Omental fat pad (tissue), 4 donors: ENCODE measurements at places on chromosomes 6 and 20.

DNA sequence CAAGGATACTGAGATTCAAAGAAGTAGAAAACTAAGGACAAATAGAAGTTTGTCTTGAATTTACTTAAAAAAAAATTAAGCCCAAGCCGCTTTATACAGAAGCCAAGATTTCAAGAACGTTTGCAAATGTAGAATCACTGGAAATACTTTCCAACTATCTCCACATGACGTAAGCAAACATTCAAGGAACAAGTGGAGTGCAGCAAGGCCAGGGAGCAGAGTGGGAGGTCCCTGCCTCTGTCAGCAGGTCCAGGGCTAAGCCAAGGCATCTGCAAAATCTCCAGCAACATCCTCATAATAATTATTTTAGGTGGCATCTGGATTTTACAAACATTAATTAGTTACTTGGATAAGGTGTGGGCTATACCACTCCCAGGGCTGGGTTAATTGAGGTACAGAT, 60.1 kb upstream of the AKIRIN2 start:
- no peak for DNase-seq

DNA sequence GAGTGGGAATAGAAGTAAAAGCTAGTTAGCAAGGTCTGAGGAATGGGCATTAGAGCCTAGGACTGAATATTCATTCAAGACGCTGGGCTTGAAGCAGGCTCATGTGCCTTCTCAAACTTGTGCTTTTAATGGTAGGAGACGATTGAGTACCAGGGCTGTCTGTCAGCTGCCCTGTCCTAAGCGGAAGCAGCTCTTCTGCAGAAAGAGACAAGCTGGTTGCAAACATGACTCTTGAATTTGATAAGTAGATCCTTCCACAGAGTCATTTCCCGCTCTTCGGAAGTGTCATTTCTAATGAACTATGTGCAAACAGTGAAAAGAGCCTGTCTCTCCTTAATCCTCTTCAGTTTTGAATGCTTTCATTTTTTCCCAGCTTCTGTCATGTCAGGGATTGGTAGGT, 176.4 kb downstream of the TFAP2B start:
- DNase-seq: no peak

DNA sequence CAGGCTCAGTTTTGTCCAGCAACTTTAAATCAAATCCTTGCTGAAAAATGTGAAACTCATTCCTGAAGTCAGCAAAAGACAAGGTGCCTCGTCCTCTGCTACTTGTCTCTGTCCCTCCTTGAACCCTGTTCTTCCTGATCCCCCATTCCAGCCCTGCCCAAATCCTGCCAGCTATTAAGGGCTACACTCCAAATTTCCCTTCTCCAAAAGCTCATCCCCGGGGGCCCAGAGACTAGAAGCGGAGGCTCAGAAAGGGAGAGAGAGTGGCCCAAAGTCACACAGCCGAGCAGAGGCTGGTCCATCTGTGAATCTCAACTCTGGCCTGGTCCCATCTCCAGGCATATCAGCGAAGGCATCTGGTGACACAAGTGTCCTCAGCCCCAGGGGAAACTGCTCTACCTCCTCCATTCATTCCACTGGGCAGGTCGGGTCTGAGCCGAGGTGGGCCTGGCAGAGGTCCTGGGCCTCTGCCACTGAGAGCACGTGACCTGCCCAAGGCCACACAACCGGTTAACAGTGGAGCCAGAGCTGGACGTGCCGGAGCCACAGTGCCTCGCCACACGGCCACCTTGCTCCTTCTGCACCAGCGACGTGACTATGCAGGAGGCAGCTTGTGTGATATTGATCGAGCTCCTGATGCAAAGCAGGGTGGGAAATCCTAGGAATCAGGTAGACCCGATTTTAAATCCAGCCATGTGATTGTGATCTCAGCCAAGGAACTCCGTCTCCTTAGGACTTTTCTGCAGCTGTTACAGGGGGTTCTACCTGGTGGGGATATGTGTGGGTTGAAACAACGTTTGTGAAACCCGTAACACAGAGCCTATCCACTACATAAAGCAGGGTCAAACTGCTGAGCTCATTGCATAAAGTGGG, 28.6 kb downstream of the NOL4L start:
- no peak for DNase-seq

GRCh38 chr20:10513931-10514575, 78.9 kb downstream of the SLX4IP start:
- no peak for DNase-seq

GRCh38 chr20:7722564-7722963, 217.7 kb downstream of the HAO1 start:
- DNase-seq: no peak

- no peak for DNase-seq
Measured at GRCh38 chr6:33815854-33816253, 12.1 kb upstream of the MLN start.

DNA sequence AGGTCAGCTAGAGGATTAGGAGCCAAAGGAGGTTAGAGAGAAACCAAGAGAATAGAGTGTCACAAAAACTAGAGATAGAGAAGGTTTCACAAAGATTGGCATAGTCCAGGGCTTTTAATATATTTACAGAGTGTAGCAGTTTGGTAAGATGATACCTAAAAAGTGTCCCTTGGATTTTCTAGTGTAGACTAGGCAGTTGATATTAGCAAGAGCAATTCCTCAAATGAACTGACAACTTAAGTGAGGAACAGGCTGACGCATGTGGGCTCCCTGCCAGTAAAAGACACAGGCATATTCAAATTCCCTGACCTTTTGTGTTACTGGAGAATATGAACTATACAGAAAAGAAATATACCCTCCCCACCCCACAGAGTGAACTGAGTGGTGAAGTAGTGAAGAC, 40.1 kb downstream of the VTA1 start:
- DNase-seq: no peak

DNA sequence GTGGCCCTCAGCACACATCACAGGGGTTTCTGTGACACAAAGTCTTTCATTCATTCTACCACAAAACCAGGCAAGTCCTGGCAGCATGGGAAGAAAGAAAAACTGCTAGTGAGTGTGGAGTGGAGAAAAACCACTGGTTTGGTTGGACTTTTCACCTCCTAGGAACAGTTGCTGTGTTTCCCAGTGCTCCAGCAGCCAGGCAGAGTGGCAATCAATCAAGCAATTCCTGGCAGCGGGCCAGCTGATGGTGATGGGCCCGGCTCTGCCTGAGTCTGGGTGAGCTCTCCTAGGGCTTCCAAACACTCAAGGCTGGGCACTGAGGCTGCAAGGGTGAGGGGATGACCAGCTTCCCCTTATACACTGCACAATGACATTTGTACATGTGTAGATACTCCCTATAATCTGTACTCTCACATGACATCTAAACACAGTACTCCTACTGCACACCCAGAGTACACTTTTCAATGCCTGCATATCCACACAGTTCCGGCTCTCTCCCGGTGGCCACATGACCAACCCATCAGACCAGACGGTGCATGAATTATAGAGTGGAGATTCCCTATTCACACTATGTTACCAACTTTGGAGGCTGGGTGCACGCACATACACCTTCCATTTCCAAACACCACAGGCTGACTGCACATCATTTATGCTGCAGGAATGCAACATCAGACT, 156.6 kb downstream of the UNC5CL start:
- no peak for DNase-seq

- no peak for DNase-seq
Measured at GRCh38 chr20:40667503-40667902, 21.5 kb downstream of the MAFB start.

DNA sequence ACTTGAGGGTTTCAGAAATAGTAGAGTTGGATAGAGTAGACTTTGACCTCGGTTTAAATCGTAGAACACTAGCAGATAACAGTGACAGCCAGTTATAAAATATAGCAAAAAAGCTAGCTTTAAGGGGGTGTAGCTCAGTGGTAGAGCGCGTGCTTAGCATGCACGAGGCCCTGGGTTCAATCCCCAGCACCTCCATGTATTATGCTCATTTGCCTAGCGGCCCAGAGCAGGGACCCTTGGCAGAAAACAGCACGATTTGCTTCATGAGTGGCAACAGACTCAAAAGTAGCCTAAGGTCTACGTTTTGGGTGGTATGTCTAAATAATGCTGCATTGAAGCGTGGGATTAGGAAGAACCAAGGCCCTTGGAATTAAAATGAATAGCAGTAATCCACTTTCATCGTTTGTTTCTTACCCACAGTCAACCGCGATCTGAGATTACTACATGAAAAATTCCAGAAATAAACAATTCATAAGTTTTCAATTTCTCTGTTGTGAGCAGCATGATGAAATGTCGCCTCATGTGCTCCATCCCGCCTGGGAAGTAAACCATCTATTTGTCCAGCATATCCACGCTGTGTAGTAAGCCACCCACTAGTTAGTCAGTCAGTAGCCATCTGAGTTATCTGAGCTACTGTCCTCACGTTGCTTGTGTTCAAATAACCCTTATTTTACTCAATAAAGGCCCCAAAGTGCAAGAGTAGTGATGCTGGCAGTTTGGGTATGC, 184.9 kb downstream of the GPX5 start:
- no peak for DNase-seq

- no peak for DNase-seq
Measured at GRCh38 chr20:6740096-6740495, 27.4 kb upstream of the BMP2 start.

DNA sequence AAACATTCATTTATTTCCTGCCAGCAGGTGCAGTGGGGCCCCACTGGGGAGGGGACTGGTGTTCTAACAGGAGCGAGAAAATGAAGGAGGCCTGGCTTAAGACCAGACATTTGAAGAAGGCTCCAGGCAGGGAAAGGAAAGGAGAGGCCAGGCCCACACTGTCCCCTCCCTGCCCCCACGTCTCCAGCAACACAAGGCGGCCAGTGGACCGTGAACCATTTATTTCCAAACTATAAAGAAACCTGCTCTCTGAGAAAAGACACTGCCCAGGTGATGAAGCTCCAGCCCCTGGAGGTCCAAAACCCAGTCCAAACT, 41.4 kb upstream of the CDH22 start:
- no peak for DNase-seq

DNA sequence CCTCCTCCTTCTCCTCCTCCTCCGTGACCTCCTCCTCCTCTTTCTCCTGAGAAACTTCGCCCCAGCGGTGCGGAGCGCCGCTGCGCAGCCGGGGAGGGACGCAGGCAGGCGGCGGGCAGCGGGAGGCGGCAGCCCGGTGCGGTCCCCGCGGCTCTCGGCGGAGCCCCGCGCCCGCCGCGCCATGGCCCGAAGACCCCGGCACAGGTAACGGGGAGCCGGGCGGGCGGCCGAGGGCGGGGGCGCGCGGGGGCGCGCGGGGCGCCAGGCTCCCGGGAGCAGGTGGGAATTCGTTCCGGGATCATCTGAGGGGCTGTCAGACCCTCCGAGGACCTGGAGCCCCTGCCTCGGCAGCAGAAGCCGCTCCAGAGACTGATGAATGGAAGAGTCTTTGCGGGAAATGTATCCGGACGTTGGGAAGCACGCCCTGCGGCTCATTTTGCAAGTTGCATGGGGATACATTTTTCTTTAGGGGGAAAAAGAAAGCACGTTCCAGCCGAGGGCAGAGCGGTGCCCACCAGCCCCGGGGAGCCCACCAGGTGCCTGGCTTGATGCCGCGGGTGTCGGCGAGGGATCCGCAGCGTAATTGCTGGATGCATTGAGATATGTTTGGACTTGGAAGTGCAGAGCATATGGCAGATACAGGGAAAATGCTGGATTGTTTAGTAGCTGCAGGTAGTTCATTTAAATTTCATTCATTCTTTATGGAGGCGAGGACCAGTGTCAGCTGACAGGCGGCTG, 394 bp downstream of the MYB start:
- DNase-seq: no peak

DNA sequence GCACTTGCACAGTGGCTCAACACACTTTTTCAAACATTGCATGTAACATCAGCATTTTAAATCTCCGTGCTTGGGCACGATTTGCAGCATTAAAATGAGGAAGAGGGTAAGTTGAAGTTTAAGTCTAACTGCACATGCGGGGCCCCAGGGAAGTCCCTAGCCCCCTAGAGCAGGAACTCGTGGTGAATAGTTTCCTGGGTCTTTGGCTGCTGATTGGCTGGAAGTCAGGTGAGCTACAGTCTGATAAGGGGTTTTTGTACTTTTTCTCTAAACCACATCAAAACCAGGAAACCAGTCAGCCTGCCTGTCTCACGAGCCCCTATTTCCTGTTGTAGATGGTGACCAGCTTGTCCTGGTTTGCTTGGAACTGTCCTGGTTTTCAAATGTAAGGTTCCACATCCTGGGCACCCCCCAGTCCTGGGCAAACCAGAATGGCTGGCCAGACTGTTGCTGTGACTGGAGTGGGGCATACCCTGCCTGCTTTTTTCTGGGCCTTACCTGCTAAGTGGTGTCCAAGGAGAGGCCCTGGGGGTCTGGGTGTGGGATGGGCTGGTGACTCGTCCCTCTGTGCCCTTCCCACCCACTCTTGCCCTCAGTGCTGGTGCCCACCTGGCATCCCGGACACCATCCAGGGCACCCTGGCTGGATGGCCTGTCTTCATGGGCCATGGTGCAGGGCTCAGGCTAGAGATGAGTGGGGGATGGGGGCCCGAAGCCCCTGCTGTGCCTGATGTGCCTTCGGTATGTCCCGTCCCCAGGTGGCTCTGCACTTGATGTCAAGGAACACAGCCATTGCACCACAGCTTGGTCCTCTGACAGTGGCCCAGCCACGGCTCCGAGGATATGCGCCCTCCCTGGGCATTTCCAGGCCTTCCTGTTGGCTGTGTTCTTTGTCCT, 31.8 kb downstream of the SUN5 start:
- no peak for DNase-seq

DNA sequence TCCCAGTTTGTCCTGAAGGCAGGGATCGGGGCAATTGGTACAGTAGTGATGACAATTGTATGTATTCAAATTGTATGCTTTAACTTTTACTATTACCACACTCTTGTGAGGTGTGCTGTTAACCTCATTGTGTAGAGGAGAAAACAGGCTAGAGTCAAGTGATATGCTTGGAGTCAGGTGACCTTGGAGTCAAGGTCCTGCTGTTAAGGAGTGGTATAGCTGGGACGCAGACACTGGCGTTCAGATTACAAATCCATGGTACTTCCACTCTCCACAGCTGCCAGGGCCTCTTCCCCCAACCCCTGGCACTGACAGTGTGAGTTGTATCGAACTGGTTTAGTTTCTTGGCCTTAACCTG, 10.5 kb downstream of the CNPY3 start:
- no peak for DNase-seq

DNA sequence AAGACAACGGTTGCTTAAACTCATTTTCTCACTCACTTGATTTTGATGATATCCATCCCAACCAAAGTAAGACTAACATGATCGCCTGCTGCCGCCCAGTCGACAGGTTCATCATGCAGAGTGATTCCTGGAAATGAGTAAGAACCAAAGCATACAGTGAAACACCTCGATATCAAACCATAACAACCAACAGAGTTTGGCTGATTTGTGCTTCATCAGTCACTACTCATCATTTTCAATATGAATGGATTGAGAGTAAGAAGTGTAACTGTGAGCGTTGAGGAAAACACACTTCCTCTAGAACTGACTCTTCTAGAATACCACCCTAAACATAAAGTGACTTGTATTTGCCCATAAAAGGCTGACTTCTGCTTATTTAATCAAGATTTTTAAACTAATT, 29.2 kb upstream of the ALDH8A1 start:
- no peak for DNase-seq

GRCh38 chr6:41595166-41595565, 43.1 kb upstream of the MDFI start:
- no peak for DNase-seq
